Chondrocyte (in vitro differentiated cells): ENCODE measurements at places on chromosomes 6 and 20.

DNA sequence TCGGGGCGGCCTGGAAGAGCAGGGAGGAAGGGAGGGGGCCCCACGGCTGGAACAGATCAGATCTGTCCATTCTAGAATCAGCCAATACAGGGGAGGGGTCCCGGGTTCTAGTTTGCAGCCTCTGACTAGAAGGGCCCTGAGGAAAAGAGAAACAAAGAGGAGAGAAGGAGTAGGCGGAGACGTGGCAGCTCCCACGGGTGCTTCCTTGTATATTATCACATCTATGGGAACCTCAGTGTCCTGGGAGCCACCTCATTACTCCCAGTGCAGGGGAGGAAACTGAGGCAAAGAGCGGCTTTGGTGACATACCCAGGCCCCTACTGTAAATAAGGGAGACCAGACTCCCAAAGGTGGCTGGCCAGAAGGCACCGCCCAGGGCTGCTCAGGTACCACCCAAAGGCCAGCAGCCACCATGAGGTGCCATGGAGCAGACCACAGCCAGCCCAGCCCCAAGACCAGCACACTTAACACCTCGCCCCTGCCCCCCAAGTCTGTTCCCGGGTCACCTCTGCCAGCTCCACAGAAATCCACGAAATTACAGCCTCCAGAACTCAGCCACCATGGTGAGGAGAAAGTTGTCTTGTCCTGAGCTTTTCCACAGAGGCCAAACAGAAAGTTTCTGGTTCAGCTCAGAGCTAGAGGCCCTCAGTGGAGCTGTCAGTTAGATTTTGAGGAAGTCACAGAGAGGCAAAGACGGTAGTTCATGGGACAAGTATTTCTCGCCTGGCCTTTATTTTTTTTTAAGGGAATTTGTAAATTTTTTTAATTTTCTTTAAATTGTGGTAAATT is 2.1 kb downstream of the ZC3H12D start:
- DNase-seq = no peak

- DNase-seq = no peak
Observed at GRCh38 chr6:3247255-3248146, 11.2 kb upstream of the PSMG4 start.

- DNase-seq = peak; percentile 28
Observed at GRCh38 chr6:41767112-41767833, 12.4 kb downstream of the FRS3 start.

GRCh38 chr6:166745801-166746668 is 119.0 kb upstream of the RPS6KA2 start:
- DNase-seq = no peak

DNA sequence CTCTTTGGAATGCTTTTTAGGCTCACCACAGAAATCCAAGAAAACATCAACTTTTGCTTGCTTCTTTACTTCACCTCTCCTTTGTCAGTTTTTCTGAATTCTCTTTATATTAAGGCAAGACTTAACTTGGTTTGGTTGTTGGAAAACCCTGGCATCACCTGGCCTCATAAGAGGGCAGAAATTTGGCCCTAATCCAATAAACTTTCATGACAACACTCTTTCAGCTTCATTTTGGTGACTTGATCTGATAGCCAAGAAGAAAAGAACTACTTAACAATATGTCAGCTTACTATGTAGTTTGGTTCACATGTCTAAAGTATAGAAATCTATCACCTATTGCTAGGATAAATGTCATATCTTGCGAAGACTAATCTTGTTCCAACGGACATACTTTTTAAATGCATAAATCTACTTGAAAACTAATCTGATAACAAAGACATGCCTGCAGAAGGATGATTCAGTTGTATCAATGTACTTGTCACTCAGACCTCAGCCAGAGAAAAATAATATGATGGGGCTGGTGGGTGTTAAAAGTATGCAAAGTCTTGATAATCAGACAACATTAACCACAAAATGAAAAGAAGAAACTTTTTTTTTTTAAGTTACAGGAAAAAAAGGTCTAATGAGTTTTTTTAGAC is 19.3 kb upstream of the HBS1L start:
- no peak for DNase-seq

DNA sequence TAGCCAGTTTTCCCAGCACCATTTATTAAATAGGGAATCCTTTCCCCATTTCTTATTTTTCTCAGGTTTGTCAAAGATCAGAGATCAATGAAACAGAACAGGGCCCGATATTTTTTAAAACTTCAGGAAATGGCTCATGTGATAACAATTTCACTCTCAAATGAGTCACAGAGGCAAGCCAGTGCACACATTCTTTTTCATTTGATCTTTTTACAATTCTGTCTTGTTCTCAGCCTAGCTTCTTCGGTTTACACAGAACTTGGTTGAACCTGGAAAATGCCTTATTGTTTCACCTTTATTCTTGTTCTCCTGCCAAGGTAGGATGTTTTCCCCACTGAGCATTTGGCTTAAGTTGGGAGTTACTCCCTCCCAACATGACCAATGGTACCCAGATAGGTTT is 258.9 kb downstream of the COL12A1 start:
- DNase-seq = no peak

- no peak for DNase-seq
Observed at GRCh38 chr6:139173172-139173571, 38.3 kb downstream of the HECA start.

DNA sequence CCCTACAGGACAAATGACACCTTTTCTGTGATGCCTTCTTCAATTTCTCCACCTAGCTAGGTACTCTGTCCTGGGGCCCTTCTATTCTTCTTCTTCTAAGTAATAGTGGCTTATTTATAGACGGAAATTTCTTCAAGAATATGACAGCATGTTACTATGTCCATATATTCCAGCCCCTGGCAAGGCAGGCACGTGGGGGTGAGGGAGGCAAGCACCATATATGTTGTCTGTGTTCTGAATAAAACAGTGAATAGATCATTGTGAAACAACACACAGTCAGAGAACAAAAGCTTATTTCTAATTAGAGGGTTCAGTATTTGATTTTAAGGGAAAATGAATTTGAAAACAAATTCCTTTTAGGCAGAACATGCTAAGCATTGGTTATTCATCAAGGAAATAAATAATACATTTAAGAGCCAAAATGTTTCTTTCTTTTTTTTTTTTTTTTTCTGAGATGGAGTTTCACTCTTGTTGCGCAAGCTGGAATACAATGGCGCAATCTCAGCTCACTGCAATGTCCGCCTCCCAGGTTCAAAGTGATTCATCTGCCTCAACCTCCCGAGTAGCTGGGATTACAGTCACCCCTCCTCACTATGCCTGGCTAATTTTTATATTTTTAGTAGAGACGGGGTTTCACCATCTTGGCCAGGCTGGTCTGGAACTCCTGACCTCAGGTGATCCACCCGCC is 6.2 kb downstream of the HEBP2 start:
- no peak for DNase-seq

DNA sequence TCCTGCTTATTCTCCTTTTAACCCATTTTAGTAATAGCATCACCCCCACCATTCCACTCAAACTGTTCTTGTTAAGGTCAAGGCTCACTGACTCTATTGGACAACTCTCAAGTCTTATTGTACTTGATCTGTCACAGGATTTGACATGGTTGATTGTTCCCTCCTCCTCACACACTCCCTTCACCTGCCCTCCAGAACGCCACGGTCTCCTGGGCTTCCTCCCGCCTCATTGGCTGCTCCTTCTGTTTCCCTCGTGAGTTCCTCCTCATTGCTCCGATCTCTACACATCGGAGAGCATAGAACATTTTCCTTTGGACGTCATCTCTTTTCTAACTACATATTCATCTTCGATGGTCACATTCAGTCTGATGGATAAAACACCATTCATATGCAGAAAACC is 55.1 kb downstream of the STMND1 start:
- DNase-seq = no peak

GRCh38 chr6:22801831-22802230 is 232.5 kb downstream of the HDGFL1 start:
- DNase-seq = no peak

- no peak for DNase-seq
Observed at GRCh38 chr6:149137594-149137993, 179.9 kb upstream of the TAB2 start.

DNA sequence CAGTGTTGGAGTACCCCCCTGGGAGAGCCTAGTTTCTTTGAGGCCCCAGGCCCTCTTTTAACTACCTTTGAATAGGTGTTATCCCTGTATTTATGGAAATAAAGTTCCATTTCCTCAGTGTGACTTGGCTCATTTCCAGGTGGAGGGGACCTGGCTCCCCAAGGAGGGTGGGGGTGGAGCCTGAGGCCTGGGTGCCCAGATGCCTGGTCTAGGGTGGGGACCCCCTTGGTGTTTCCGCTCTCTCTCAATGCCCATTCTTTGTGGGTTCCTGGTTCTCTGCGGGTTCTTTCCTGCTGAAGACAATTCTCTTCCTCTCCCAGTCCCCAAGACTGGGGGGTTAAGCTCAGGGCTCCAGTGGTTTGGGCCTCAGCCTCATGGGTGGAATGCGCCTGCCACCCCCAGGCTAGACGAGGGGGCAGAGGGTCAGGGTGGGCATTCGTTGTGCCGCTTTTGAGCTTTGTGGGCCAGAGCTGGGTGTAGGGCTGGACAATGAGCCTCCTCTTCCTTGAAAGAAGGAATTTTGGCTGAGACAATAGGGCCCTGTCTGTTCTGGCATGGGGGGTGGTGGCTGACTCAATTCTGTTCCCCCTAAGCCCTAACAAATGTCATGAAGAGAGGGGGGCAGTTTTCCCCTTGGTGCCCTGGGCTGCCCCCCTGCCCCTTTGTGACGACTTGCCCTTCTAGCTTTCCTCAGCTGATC is 686 bp upstream of the EGFL8 start:
- DNase-seq = peak; percentile 35

DNA sequence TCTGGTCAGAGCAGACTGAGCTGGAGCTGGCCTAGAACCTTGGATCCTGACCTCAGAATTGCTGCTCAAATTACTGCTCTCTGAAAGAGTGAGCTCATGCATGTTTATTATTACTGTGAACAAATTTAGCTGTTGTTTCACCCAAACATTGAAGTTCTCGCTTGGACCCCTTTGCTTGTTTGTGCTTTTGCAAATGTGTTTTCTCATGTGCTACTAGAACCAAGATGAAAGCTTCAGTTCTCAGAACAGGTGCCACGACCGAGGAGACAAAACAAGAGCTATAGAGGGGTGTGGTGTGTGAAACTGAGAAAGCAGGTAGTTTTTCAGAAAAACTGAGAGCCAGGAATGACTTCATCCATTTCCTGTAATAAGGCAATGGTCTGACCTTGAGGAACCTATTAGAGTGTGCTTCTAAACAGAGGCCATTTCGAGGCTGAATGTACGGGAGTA is 50.0 kb upstream of the ESR1 start:
- DNase-seq = no peak

GRCh38 chr6:37738216-37738615 is 40.5 kb upstream of the MDGA1 start:
- peak; percentile 19 for DNase-seq

GRCh38 chr6:22249711-22250350 is 47.0 kb downstream of the PRL start:
- DNase-seq = no peak

GRCh38 chr20:24948939-24949679 is at the start of gene CST7:
TSS of gene CST7 (plus strand) at chr20:24949269. CDS start at chr20:24949506, 237 bp downstream.
- peak; percentile 86 for DNase-seq

DNA sequence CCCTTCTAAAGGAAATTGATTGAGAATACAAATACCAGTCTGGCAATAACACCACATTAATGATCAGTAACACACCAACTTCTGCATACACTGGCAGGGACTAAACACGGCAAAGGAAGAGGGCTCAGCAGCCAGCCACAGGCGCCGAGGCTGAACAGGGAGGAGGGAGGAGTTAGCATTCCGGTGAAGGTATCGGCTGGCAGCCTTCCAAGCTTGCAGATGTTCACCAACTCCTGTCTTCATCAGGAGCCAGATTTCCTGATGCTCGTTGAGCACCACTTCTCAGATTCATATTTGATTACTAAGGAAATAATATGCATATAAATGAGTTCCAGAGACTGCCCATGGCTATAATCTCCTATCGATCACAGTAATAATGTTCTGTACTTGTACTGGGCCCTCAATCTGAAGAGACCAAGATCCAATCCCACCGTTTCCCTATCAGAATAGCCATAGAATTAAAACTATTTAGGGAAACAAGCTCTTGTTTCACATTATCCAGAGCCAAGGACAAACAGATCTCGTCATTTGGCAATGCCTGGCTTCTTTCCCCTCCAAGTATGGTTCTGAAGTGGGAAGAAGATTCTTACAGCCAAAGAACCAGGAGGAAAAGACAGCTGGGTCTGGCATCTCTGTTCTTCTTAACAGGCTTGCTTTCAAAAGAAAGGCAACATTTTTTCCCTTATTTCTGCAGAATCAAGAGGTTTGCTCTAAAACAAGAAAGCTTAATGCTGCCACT is 42.2 kb downstream of the GFOD1 start:
- DNase-seq = no peak

DNA sequence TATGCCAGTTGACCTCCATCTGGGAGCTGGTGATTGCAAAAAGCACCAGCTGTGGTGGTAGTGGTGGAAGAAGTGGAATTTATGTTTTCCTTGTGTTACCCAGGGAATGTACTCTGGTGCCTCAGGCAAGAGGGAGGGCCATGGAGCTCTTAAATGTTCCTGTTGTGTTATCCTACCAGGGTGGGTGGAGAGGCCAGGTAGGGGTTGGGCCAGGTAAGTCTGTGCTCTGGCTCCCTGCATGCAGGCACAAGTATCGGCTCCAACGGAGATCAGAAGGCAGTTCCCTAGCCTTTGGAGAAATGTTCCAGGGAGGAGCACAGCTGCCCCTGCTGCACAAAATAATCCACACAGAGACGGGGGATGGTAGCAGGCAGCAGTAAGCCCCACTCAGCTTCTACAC is 419.3 kb upstream of the EYS start:
- no peak for DNase-seq

- DNase-seq = no peak
Observed at GRCh38 chr6:132708002-132708401, 5.9 kb downstream of the VNN1 start.

DNA sequence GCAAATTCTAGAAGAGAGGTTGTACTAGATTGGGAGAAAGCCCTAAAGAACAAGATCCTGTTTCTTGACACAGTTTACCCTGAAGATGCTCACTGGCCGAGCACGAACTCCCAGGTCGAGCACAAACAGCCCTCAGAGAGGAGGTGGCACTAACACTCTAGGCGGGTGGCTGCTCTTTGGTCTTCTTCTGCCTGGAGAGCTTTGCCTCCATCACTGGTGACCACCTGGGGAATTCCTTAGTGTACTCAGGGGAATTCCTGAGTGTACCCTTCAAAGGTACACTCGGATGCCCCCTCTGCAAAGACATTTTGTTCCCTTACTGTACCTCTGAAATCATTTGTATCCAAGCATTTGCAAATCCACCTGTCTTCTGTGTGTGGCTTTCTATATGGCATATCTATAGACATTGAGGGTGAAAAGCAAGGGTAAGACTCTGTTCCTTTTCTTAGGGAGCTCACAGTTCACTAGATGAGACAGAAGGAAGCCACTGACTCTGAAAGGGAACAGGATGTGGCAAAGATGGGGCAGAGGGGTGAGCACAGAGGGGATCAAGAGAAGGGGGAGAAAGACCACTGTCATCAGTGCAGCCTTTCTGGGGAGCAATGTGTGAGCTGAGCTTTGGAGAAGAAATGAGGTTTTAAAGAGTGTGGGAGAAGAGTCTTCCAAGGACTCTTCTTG is 169.8 kb upstream of the PROKR2 start:
- no peak for DNase-seq
